ENCODE measurements at places on chromosomes 13 and 19.

DNA sequence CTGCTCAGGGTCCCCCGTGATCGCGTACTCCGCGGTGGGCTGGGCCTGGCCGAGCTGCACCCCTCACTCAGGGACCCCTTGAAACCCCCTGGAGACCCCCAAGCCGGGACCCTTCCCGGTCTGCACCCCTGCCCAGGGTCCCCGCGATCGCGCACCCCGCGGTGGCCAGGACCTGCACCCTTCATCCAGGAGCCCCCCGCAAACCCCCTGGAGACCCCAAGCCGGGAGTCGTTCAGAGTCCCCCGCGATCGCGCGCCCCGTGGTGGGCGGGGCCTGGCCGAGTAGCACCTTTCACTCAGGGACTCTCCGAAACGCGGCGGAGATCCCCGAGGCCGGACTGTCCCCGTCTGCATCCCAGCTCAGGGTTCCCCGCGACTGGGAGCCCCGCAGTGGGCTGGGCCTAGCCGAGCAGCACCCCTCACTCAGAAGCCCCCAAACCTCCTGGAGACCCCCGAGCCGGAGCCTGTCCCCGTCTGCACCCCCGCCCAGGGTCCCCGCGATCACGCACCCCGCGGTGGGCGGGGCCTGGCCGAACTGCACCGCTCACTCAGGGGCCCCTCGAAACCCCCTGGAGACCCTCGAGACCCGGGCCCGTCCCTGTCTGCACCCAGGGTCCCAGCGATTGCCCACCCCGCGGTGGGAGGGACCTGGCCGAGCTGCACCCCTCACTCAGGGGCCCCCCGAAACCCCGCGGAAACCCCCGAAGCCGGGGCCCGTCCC lies 748 bp downstream of the LMNB2 start:
- ATAC-seq = peak; percentile 56

GRCh38 chr13:32592082-32592481 lies 5.8 kb downstream of the PDS5B start:
- no peak for ATAC-seq

GRCh38 chr13:77339408-77339807 lies 12.5 kb upstream of the MYCBP2 start:
- peak; percentile 86 for ATAC-seq

- no peak for ATAC-seq
Measured at GRCh38 chr19:15290166-15290565, 42.2 kb downstream of the BRD4 start.

DNA sequence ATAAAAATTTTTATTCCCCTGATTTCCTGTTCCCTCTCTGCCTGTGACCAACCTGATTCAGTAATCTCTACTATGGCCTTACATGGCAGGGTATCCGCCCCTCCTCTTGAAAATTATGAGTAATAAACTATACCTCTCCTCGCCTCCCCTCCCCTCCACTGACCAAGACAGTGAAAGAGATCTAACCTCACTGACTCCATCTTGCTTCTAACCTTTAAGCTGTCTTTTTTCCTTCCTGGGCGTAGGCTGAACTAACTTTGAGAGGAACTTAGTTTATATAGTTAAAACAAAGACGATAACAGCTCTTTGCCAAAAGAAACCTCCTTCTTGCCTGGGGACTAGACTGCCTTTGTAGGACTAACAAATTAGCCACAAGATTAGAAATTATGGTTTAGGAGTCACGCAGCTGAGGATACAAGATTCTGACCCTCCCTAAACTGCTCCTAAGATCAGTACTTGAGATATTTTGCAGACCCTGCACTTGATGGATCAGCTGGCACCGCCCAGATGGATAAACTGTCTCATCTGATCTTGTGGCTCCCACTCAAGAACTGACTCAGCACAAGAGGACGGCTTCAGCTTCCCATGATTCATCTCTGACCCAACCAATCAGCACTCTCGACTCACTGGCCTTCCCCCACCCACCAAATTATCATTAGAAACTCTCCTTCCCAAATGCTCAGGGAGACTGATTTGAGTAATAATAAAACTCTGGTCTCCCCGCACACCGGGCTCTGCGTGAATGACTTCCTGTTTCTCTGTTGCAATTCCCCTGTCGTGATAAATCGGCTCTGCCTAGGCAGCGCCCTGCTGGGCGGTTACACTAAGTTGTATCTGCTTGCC lies 187.1 kb downstream of the TDRD3 start:
- ATAC-seq = peak; percentile 13
